T follicular helper cell (primary cell): ENCODE measurements at places on chromosomes 7 and 10.

DNA sequence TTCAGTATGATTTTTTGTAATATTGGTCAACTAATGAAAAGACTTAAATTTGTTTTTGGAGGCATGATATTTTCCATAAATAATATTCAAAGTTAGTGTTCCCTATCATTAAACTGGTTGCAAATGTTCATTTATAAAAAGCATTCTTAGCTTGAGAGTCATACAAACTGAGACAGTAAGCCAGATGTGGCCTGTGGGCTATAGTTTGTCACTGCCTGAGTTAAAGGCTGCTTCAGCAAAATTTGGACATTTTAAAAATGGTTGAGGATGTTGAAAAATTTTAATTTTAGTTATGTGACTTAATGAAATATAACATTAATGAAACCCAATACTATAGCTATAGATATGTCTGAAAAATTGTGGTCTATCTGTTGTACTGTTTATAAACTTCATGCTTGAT is 180.2 kb upstream of the CACNA2D1 start:
- no peak for DNase-seq

GRCh38 chr7:129122078-129122750 is 22.3 kb upstream of the TSPAN33 start:
- no peak for DNase-seq

- DNase-seq: no peak
Observed at GRCh38 chr10:120368927-120369326, 88.1 kb upstream of the PLPP4 start.

- DNase-seq: no peak
Observed at GRCh38 chr7:80624763-80625162, 13.7 kb upstream of the CD36 start.

DNA sequence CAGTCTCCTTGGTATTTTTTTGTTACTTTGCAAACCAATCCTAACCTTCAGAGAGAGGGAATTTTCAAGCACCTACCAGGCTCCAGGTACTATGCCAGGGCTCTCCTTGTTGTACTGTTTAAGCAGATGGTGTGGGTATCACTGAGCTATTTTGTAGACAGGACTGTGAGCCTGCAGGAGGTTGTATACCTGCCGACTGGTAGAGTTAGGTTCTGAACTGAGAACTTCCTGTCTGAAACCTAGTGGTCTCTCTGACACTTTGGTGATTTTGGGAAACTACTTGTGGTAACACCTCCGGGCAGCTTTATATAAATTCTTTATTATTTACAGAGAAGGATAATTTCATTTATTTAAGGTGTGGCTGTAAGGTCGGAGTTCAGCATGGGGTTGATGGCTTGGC is 4.6 kb downstream of the ZNF853 start:
- DNase-seq: no peak

- DNase-seq: no peak
Observed at GRCh38 chr7:51188987-51189386, 127.6 kb downstream of the COBL start.

- DNase-seq: no peak
Observed at GRCh38 chr7:81719865-81720264, 50.0 kb downstream of the HGF start.

GRCh38 chr10:29698773-29699490 is 64.2 kb upstream of the SVIL start:
- DNase-seq: no peak

DNA sequence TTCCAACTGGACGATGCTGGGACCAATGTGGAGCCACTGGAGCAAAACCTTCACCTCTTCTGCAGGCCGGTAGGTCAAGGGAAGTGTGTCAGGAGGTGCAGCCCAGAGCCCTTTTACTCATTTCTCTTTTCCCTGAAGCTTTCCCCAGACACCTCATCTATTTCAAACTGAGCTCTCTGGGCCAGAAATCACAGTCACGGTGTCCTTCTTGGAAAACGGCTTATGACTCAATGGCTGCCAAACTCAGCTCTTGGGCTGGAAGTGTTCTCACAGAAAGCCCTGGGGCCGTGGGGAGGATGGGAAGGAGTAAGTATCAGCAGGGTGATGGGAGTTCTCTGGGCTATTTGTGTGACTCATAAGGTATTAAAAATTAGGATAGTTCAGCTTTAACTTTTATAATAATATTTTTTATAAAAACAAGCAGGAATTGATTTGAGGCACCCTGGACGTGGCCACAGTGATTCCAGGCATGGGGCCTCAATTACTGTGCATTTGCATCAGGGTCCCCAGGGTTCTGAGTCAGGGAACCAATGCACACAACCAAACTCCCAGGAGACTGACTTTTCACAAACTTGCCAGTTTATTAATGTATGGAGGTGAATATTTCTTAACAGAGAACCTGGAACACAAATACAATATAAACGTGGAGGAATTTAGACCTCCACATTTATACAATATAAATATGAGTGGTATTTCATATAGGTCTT is 187.4 kb upstream of the TMEM72 start:
- DNase-seq: no peak

- DNase-seq: no peak
Observed at GRCh38 chr7:151400626-151401315, 9.1 kb downstream of the WDR86 start.

GRCh38 chr10:80260295-80261243 is 28.9 kb downstream of the MAT1A start:
- DNase-seq: no peak

DNA sequence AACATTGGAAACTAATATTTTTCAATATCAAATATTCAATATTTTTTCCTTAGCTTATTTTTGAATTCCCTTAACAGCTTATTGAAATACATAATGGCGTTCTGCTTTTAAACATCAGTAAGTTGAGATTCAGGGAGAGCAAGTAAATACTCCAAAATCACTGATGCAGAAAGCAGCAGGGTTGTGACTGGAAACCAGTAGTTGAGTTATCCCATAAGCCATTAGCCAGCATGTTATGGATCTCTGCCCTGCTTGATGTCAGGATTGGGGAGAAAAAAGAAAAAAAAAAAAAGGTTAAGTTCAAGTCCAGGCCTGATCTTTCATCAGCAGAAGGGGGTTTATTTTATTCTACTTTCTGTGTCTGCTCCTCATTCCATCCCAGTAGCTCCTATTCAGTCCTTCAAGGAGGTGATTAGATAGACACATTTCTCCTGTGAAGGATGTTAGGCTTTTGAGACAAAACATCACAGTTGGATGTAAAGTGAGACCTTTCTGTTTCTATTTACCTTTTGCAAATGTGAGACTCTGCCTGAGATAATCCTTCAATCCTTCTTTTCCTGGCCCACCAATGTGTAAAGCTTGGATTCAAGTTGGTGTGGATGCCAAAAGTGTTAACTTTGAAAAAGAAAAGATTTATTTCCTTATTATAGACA is 110.9 kb upstream of the HDAC9 start:
- no peak for DNase-seq

- no peak for DNase-seq
Observed at GRCh38 chr10:119658274-119658673, 7.1 kb downstream of the BAG3 start.

GRCh38 chr10:127193125-127193524 is 3.3 kb downstream of the INSYN2A start:
- DNase-seq: no peak

GRCh38 chr7:105306298-105306748 is 82.4 kb downstream of the SRPK2 start:
- DNase-seq: no peak

GRCh38 chr7:101901661-101902491 is 84.5 kb downstream of the CUX1 start:
- no peak for DNase-seq

DNA sequence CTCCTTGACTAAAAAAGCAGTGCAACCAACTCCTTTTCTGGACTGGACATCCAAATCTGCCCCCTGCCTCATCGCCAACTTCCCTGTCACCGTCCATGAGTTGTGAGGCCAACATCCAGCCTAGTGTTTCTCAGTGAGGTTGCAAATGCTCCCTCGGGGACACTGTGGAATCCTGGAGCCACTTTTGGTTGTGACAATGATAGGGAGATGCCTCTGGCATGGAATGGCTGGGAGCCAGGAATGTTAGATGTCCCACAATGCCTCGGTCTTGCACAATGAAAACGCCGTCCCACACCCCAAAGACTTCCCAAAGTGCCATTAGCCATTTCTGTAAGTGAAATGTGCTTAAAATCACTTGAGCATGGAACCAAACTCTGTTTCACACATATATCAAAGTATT is 105.2 kb downstream of the OSBPL3 start:
- DNase-seq: no peak

DNA sequence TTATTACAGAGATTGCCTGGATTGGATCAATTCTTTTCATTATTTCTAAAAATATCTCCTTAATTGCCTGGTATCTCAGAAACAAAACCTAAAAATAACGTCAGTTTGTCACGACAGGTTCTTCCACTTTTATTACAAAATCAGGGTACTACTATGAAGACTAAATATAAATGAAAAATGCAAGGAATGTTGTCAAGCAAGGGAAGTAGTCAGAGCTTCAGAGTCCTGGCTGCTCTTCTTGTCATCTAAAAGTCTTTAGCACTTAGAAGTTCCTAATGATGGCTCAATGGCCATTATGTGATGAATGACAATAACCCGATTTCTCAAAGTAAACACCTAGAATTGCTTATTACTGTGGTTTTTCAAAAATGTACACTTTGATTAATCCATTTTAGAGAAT is 192.2 kb downstream of the SEMA3A start:
- DNase-seq: no peak

DNA sequence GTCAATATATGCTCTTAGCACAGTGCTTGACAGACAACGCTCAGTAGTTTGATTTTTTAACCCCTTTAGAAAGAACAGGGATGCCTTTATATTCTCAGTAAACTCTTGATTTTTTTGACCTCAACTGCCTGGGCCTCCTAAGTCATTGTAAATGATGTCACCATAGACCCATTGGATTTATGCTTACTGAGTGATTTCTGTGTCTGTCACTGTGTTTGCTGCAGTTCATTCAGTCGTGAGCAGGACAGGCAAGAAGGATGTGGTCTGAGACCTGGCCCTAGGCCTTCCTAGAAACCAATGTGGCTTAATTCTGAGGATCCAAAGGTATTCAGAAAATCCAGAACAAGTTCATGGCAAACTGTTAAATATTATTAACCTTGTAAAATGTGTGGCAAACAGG is 868.1 kb downstream of the XPNPEP1 start:
- no peak for DNase-seq

- DNase-seq: no peak
Observed at GRCh38 chr7:30770845-30771173, 408 bp upstream of the MINDY4 start.

DNA sequence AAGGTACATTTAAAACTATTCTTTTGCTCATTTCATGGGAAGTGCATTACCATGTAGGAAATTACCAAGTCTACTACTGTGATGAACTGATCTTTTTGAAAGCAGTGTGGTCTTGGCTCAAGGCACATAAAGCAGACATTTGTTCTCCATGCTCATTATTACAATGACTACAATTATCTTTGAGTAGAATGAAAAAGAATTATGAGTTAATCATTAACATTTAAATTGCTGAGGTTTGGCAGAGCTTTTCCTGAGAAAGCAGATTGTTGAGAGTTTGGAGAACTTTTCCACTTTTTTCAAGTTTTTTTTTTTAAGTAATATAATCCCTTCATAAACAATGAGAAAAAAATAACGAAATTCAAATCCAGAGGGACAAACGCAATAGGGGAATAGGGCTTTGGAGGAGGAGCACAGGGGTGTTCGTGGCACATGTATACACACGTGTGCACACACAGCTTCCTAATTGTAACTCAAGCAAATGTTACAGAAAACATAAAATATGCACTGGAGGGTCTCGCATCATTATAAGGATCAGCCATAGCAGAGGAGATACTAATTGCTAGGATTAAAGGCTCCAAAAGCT is 8.9 kb upstream of the CUBN start:
- DNase-seq: no peak

GRCh38 chr10:113047963-113048781 is 98.1 kb downstream of the TCF7L2 start:
- DNase-seq: no peak

GRCh38 chr10:102641402-102641801 is 2.9 kb upstream of the TRIM8 start:
- DNase-seq: no peak

DNA sequence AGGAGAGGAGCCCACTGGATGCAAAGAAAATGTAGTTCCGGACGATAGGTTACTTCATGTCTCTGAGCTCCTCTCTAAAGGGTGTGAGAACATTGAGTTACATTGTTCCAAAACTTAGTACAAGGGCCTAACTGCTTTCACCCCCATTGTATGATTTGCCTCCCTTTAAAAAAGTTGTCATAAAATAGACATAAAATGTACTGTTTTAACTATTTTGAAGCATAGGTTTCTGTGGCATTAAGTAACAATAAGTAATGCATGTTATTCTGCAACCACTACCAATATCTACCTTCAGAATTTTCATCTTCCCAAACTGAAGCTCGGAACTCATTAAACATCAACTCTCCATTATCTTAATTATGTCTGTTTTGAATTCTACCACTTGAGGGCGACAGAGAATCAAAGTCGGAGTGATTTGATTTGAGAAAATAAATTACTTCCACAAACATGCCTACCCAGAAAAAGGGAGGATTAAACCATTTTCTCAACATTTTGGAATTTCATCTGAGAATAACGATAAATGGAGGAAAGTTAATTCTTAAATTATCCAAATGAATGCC is 2.7 kb downstream of the IGFBP1 start:
- no peak for DNase-seq

DNA sequence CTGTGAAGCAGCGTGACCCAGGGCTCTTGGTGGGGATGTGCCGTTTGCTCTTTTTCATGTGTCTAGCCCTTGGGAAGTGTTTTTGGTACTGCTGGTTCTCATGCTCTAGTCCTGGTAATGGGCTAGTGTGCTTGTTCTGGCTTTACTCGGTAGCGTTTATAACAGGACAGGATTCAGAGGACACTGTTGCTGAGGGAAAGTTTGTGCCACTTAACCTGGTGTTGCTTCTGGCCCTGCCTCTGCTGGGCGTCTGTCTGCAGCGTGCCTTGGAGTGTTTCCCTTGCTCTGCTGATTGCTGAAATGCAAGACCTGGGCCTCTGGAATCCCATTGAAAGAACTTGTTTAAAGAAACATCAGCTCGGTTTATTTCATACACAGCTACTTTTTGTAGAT is 35.0 kb downstream of the INPP5A start:
- DNase-seq: no peak

DNA sequence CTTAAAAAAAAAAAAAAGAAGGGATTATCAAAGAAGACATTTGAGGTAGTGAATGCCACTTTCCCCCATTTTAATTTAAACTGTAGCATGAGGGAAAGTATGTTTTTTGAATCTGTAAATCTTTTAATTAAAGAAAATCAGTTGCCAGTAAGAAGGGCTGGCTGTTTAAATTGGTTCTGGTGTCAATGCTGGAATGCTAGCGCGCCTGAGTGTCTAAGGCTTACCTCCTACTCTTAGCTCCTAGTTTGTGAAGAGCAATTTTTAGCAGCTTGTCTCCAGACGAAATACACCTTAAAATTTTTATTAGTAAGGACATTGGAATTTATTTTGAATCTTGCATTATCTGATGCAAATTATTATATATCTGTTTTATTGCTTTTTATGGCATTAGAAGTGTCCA is 54.1 kb downstream of the UBE3C start:
- DNase-seq: no peak

GRCh38 chr10:7410301-7410861 is 453 bp downstream of the SFMBT2 start:
- DNase-seq: no peak
